Cortex of kidney (tissue), 1 donor: ENCODE measurements at places on chromosomes 5 and 9.

DNA sequence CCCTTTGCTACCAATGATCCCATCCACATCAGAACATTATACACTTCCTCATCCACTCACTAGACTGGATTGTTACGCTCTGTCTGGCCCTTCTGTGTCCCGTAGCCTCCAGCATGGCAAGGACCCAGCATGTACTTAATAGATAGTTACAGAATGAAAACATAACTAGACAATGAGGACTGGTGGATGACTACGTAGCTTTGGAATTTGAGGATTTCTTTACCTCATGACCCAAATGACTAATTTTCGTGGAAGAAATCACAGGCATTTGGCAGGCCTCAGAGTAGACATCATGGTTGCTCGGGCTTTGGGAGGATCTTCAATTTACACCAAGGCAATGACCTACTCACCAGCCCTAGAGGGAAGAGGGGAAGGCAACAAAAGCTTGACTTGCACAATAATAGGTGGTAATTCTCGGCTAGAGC is 299.8 kb downstream of the TLE1 start:
- no peak for DNase-seq

DNA sequence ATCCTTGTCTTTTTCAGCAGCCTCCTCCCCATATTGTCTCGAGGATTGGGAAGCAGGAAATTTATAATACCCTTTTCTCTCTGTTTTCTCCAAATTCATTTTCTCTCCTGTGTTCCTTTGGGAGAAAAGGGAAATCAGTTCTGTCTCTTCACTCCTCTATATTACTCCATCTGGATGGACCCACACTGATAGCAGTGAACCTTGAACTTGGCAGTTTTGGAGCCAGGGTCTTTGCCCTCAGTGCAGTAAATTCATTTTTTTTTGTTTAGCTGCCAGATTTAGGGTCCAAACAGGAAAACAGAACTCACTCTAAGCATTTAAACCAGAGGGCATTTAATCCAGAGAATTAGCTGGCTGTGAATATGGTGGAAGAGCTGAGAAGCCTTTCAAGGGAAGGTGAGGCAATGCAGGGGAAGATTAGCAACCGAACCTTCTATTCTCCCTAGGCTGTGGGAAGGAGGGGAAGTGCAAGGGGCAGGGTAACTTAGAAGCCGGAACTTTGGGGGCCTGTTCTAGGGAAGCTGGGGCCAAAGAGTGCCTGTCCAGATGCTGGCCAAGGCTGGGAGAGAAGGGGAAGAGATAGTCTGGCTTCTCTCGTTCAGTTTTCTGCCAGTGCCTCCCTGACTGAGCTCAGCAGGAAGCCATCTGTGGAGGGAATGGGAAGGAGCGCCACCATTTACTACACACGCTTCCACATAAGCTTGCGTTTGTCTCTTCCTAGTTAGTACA is 16.3 kb upstream of the NPR2 start:
- DNase-seq: no peak

DNA sequence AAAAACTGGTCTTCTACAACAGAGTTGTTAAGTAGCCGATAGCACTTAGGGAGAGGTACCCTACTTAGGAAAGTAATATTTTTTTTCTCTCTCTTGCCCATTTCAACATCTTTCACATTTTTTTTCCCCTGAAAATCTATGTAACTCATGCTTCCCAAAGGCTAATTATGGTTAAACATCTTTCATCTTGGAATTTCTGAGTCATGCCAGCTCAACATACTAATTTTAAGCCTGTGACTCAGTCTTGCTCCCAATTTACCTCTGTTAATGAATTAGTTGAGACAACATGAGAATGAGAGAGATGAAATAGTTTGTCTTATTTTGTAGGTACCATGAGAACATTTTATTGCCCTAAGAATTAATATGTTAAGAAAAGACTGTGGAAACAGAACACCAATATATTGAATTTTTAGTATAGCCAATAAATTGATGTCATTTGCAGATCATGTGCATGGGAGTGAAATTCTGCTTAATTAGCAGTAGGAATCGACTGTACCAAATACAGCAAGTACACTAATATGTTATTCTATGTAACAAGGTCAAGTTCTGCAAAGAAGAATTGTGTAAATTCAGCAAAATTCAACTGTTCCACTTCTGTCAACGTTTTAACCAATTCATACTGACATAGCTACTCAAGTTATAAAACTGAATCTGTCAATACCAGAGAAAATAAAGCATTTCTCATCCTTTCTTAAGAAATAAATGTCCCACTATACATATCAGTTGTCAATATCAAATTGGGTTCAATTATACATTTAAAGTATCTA is 550.0 kb downstream of the PTPRD start:
- no peak for DNase-seq

GRCh38 chr5:132476876-132477781 is 13.4 kb downstream of the IRF1 start:
- DNase-seq: no peak

DNA sequence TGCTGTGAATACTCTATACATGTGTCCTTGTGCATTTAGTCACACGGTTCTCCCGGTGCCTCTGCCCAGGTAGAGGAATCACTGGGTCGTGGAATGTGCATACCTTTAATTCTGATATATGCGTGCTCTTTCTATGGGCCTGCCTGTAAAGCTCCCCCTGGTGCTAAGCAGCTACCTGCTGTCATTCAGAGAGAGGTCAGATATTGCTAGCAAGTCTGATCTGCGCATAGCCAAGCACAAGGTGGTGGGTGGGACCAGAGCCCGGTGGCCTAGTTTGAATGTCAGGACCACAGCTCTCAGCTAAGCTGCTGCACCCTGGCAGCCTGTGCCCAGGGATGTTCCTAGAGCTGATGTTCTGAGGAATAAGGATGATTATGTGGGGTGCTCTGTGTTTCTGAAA is 33.4 kb downstream of the TJP2 start:
- no peak for DNase-seq

DNA sequence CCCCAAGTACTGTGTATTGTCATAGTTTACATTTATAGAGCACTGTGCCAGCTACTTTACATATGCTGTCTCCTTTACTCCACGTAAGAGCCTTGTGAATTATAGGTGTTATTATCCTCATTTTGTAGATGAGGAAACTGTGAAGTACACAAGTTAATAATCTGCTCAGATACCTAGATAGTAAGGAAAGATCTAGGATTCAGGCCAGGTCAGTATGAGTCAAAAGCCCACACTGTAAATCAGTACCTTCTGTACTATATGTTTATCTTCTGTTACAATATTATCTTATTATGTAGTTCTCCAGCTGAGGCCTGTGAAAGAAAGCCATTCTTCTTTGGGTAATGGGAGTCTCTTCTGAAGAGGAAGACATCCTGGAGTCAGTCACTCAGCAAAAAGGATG is 72.4 kb upstream of the TLX3 start:
- no peak for DNase-seq

DNA sequence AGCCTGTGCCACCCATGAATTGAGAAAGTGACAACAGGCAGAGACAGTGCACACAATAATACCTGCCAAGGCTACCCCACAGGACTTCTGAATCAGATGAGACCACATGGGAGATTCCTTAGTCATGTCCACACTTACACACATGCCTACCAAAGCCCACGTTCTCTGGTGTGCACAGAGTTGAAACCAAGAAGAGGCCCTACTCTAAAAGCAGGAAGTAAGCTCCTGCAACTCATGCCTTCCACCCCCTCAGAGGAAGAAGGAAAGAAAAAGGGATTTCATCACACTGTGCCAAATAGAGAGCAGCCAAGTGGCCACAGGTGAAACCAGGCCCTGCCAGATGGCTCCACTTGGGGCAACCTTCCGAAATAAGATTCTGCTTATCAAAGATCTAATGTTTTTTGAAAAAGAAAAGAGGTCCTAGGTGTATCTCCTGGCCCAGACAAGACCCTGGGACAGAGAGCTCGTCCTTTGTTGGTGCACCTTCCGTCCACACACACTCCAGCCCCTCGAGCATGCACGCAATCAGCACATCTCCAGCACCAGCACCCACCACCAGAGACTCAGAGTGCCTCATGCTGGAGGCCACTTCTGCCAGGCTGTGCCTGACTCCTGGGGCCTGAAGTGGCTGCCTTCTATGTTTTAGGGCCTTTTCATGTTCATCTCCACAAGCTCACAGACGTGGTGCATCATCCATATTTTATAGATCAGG is 114.6 kb upstream of the SPOCK1 start:
- no peak for DNase-seq

DNA sequence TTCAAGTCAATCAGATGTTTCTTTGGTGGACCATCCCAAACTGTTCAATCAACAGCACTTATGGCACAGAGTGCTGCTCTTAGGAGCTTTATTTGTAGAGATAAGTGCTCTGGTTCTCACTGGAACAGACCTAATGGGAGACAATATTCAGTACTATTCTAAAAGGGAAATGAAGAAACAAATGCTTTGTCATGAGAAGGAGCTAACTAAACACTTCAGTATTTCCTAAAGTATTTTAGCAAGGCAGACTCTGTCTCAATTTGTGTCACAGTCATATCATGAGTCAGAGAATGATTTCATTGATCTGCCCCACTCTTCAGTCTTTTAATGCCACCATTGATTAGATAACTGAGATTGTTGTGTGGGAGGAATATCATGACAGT is 175.3 kb downstream of the SLF1 start:
- no peak for DNase-seq

DNA sequence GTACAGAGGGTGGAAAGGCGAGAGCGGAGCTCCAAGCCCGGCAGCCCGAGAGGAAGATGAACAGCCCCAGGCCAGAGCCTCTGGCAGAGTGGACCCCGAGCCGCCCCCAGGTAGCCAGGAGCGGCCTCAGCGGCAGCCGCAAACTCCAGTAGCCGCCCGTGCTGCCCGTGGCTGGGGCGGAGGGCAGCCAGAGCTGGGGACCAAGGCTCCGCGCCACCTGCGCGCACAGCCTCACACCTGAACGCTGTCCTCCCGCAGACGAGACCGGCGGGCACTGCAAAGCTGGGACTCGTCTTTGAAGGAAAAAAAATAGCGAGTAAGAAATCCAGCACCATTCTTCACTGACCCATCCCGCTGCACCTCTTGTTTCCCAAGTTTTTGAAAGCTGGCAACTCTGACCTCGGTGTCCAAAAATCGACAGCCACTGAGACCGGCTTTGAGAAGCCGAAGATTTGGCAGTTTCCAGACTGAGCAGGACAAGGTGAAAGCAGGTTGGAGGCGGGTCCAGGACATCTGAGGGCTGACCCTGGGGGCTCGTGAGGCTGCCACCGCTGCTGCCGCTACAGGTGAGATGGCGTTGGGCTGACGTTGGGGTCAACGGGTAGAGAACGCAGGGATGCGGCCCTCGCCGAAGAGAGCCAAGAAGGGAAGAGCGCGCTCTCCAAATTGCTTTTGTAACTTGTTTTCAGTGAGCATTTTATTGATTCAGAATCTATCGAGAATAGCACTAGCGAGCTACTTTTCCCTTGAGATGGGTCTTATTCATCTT is at the start of gene PTGER4:
Gene PTGER4 (plus strand): TSS at position 3 of the 769 bp plus-strand sequence. CDS start 1,079 bp downstream, outside the sequence.
- no peak for DNase-seq

DNA sequence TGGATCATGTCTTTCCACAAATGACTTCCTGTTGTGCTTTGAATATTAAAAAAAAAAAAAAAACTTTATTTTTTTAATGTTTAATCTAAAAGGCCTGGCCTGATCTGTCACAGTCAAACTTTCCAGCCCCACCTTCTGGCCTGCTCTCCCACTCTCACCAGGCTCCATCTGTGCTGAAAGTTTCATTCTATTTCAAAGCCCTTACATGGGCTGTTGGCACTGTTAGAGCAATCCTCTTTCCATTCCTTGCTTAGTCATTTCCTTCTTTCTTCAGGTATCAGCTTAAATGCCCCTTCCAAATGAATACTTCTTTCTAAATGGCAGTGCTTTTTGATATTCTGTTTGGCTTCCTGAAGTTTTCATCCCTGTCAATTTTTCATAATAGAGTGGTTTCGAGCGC is 1104.8 kb upstream of the C9orf72 start:
- DNase-seq: no peak

GRCh38 chr5:89471541-89471940 is 588.6 kb upstream of the MEF2C start:
- no peak for DNase-seq
